GM13976 (cell line): ENCODE measurements at places on chromosomes 1 and 21.

DNA sequence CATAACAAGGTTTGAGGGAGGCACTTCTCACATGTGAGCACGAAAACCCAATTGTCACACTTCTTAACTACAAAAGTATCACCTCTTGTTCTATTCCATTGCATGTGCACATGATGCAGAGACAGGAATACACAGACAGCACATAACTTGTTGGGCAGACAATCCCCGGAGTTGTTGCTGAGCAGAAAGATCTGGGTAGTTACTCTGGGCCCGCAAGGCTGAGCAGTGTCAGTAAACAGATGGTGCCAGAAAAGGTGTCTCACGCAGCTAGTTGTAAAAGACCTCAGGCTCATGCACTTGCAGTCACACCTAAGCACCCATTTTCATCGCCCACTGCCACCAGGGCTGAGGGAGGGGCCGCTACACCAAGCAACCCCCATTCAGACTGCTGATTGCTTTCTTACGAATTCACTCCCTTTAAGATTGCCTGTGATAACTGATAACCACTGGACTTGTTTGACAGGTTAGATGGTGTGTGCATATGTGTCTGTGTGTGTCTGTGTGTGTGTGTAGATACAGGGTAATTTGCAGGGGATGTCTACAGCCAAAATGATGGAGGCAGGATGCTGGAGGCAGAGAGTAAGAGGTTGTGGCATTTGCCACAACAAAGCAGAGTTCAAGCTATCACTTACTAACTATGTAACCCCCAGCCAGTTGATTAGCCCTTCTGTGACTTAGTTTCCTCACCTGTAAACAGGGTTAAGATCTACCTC, 4.2 kb downstream of the LGR6 start:
- no peak for DNase-seq

GRCh38 chr1:23557471-23558124, 1.7 kb downstream of the ID3 start:
- DNase-seq: no peak

GRCh38 chr1:30707412-30708360, 15.7 kb downstream of the MATN1 start:
- peak; percentile 85 for DNase-seq

- DNase-seq: no peak
These were observed 7.9 kb upstream of the SH3GLB1 start for GRCh38 chr1:86696522-86696921.

GRCh38 chr1:22892789-22893188, 79.9 kb downstream of the LACTBL1 start:
- no peak for DNase-seq

DNA sequence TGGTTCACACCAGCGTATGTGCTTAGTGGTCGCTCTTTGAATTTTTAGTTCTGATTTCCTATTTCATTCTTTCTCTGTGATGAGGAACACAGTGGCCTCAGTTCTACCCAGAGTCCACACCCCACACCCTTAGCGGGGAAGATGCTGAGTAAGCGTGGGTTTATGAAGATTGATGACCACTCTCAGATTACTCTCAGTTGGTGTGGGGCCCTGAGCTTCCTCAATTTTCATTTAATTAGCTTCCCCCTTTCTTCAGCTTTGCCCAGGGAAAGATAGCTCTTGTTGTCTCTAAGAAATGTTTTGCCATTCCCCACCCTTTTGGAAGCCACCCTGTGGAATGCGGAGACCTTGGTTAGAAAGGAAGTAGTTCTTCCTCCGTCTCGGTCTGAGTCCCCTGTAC, 299.9 kb upstream of the PROX1 start:
- DNase-seq: no peak

DNA sequence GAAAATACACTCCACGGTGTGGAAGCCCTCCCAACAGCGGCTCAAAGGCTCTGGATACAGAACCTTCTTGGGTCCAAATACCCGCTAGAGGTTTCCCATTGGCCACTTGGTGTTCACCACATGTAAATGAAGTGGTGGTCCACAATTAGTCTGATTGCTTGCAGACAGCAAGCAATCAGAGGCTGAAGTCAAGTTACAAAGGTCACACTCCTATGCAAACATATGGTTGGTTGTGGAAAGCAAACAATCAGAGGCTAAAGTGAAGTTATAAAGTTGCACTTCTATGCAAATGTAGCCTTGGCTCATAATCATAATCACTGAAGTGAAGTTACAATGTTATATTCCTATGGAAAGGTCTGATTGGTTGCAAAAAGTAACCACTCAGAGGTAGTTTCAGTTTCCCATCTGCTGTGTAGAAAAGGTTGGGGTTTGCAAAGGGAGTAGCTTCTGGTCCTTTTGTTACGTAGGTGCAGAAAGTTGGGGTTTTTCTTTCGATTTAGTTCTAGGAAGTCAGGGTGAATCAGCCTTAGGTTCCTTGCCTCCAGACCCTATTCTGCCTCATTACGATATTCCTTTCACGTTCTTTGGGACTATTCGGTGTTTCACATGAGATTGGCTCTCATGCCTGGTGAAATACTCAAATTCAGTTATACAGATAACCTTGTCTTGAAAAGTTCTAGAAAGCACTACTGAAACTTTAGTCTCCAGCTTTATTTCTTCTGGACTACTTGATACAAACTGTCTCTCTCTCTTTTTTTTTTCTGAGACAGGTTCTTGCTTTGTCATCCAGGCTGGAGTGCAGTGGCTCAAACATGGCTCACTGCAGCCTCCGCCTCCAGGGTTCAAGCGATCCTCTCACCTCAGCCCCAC, 36.7 kb upstream of the MTF2 start:
- DNase-seq: peak; percentile 68

DNA sequence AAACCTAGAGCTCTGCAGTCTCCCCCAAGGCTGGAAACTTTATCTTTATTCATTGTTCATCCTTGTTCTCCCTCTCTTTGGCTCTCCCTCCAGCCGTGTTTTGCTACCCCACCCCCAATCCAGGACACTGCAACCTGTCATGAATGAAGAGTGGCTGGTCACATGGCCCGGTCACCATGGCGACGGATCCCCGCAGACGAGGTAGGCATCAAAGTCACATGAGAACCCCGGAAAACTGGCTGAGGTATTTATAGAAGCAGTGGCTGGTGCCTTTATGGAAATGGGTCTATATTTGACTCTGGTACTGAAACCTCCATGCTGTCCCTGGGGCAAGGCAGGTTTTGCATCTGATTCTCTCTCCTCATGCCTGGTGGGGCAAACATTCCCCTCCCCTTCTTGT, 13.4 kb upstream of the SLC6A17 start:
- no peak for DNase-seq

DNA sequence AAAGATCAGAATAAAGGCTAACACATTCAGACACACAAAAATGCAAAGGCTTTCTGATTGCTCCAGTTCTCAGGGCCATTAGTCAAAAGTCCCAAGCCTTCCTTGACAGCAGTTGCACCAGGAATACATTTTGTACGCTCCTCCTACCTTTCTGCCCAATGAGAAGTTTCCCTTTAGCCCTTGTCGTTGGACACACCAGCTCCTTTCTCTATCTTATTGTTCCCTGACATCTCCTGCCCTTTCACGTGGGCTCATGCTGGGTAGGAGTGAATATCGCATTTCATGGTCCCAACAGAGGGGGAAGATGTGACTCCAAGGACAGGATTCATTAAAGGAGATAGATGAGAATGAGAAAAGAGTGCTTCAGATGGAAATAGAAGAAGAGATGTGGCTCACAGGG, 33.5 kb upstream of the IFI16 start:
- no peak for DNase-seq

DNA sequence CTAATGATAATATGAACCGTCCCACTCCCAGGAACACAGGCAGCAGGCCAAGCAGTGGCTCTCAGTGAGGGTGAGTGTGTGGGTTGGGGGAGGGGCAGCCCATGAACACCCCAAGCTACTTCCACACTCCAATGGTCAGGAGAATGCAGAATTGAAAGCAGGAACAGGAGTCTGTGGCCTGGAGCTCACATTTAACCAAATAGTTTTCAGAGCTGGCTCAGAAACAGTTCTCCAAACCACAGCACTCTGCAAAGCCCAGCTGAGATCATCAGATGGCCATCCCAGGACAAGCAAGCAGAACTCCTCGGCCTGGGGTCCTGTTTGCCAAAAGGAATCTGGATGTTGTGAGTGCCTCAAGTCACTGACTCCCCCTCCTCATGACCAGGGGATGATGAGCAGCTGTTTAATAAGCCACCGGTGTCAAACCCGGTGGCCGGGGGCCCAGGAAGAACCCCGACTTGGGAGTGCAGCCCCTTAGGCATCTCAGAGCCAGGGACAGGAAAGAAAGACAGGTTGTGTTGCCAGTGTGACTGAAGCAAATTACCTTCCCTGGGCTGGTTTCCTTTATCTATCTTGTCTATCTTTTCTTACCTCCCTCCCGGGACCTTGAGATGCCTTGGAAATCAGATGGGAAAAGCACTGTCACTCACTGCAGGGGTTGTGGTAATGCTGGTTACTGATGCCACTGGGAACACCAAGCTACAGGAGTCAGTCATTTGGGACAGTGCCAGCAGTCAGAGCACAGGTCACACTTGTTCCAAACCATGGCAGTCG, 20.4 kb downstream of the DEGS1 start:
- DNase-seq: peak; percentile 45

DNA sequence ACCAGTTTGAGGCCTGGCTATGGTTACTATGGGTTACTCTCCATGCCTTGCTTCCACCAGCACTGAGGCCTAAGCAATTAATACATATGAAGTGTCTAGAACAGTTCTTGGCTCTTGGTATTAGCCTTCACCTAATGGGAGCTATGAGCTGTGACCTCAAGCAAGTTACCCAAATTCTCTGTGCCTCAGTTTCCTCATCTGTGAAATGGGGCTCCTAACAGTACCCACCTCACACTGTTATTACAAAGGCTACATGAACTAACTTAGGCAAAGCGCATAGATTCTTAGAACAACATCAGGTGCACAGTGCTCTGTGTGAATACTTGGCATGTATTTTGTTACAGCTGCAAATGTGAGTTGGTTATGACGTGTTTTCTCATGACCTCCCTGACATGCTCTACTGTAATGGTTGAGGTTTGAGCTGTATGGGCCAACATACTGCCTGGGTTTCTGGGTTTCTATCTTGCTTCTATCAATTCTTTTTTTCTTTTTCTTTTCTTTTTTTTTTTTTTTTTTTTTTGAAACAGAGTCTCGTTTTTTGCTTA, 26.5 kb downstream of the CDCP2 start:
- DNase-seq: no peak

DNA sequence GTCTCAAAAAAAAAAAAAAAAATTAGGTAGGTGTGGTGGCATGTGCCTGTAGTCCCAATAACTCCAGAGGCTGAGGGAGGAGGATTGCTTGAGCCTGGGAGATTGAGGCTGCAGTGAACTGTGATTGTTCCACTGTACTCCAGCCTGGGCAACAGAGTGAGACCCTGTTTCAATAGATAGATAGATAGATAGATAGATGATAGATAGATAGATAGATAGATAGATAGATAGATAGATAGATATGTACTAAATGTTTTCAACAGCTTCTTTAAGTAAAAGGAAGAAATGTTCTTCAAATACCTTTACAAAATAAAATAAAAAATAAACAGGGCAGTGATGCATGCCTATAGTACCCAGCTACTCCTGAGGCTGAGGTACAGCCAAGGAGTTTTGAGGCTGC, 9.8 kb downstream of the KIF1B start:
- no peak for DNase-seq

DNA sequence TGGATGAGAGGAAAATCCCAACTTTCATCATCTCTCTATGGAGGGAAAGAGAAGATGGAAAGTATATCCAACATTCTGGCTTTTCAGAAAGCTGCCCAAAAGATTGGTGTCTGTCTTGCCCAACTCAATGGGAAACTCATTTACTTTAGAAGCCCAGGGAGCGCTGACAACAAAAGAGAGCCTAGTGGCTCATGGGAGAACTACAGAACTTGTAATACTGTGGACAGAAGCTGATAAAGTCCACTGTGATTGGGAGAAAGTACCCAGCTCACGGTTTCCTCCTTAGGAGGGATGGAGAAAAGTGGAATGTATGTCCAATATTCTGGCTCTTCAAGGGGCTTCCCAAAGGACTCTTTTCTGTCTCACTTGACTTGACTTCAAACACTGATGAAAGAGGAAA, 66.0 kb downstream of the RGS21 start:
- DNase-seq: no peak

DNA sequence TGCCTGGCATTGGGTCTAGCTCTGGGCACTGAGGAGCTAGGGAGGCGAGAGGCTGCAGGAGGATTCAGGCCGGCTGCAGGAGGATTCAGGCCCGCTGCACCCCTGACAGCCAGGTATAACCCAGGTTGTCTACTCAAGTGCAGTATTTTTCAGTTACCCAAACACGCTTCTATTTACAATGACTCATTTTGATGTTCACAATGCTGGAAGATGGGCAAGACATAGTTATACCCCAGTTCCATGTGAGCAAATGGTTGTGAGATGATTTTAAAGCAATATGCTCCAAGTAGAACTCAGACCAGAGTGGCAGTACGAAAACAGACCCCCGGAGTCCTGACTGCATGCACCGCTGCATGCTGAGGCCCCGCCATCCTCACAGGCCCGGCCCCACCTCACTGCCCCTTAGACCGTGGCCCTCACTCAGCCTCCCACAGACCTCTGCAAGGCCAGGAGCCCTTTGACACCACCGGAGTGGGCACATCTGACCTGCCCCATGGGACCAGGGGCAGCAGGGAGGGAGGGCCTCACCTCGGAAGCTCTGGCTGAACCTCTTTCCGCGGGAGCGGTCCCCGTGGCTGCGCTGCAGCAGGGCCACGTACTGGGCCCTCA, 553 bp downstream of the LEFTY1 start:
- no peak for DNase-seq

DNA sequence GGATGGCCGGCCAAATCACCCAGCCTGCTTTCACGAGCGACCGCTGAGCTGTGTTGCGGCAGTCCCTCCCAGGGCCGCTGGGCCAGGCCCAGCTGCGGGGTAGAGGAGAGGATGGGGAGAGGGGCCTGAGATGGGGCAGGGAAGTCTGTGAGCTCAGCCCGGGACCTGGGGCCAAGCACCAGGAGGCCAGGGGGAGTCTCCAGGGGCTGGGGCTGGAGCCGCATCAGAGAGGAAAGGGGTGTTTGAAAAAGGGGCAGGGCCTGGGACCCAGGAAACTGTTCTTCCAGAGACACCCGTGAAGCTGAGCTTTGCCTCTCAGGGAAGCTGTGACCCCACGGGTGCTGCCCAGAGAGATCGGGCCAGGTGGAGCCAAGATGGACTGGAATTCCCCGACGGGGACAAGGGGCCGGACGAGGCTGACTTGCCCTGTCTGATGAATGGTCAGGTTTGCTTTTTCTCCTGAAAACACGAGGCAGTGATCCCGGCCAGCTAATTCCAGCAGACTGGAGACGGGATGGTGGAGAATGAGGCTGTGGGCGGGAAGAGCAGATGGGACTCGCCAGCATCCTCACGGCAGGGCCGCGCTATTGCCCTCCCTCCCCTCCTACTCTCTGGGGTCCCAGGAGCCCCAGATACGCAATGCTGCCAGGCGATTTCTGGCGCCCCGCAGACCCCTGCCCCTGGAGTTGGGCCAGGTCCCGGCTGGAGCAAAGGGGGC, 40.3 kb upstream of the COL18A1 start:
- no peak for DNase-seq

GRCh38 chr1:194281376-194281775, 1095.0 kb upstream of the B3GALT2 start:
- no peak for DNase-seq

DNA sequence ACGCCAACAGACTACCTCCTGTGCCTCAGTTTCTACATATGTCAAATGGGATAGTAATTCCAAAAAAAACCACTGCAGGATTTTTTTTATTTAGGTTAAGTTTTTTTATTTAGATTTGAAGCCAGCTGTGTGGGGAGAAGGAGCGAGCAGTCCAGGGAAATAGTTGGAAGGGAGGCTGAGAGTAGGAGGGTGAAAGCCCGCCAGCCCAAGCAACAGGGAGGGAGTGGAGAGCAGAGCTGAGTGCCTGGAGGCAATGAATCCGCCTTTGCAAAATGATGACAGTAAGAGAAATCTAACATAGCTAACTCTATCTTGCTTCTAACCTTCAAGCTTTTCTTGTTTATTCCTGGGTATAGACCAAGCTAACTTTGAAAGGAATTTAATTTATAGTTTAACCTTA, 15.6 kb upstream of the C1orf198 start:
- DNase-seq: no peak
